ENCODE measurements at places on chromosomes 6 and 20.

GRCh38 chr6:106300944-106301343 lies 24.6 kb downstream of the ATG5 start:
- no peaks in the 10 kb centered on the region for H3K4me1 ChIP-seq
- DNase-seq: no peak
- H3K27ac ChIP-seq: no peak overlapping the region

DNA sequence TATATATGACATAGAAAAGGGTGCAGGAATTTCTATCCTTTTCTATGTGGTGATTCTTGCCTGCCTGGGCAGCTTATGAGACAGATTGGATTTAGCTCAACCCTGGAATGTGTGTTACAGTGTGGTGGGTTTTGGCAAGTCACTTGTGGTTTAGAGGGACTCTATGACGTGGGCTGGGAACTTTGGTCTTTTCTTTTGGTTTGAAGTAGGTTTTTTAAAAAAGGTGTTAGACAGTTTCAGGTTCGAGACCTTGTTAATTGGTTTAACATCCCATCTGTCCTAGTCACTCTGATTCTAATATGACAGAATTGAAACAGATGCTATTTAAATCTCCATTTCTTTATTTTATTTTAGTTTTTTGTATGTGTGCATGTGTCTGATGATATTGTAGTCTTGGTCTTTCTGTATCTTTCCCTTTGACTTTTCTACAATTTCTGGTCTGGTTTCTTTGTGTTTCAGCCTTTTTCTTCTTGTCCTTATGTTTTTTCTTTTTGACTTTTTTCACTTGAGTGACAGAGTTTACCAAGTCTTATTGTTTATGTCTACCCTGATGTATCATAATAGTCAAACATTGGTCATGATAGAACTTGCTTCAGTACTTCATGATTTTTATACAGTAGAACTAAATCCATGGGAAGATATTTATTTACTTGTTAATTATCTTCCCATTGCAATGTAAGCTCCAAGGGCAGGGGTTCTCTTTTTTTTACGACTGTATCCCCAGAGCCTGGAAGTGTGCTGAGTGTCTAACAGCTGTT lies 174.3 kb downstream of the CDKAL1 start:
- no peak for DNase-seq
- H3K4me1 ChIP-seq: peaks cover 11% of the 10 kb centered on the region
- H3K4me3 ChIP-seq: no peak overlapping the region
- no peaks in the 10 kb centered on the region for H3K27me3 ChIP-seq

- DNase-seq: no peak
- H3K27ac ChIP-seq: no peak overlapping the region
These were observed 44.7 kb upstream of the GRIK2 start for GRCh38 chr6:101348816-101349215.

GRCh38 chr20:46610145-46610544 lies 41.1 kb downstream of the SLC13A3 start:
- no peak overlapping the region for H3K4me3 ChIP-seq
- H3K4me1 ChIP-seq: no peaks in the 10 kb centered on the region
- no peak overlapping the region for H3K27ac ChIP-seq

GRCh38 chr6:35842381-35842780 lies 37.2 kb downstream of the LHFPL5 start:
- no peak overlapping the region for H3K4me3 ChIP-seq
- no peak for DNase-seq
- H3K36me3 ChIP-seq: peaks cover 65% of the 10 kb centered on the region
- no peaks in the 10 kb centered on the region for H3K27me3 ChIP-seq
- no peaks in the 10 kb centered on the region for H3K4me1 ChIP-seq

DNA sequence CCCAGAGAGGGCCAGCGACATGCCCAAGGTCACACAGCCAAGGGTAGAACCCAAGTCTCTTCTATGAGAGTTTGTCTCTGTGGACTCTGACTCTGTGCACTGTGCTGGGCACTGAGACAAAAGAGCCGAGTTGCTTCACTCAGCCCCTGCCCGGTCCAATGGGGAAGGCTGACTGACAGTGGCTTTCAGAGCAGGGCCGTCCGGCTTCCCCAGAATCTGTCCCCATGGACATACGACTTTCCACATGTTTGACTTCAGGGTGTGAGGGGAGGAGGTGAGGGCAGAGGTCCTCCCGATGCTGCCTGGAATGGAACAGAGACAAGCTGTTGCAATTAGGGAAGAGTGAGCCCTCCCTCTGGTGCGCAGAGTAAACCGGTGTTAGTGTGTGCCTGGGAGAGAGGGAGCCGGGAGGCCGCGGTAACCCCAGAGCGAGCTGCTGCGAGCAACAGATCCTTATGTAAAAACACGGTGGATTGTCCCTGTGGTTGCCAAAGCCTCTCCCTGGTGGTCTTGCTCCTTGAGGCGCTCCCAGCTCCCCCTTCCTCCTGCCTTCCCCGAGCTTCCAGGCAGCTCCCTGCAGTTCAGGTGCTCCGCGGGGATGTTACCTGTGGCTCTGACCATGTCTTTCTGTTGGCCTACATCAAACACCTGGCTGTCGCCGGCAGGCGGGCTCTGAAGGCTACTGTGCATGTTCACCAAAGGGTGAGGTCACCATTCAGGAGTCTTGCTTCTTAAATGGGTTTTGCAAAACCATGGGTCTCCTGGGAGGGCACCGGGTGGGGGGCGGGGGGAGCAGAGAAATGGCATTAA lies 672 bp downstream of the SIRPA start:
- H3K4me1 ChIP-seq: peaks cover 29% of the 10 kb centered on the region
- H3K27ac ChIP-seq: peak overlapping the region; percentile 91
- H3K4me3 ChIP-seq: peak overlapping the region; percentile 89
- no peaks in the 10 kb centered on the region for H3K27me3 ChIP-seq

DNA sequence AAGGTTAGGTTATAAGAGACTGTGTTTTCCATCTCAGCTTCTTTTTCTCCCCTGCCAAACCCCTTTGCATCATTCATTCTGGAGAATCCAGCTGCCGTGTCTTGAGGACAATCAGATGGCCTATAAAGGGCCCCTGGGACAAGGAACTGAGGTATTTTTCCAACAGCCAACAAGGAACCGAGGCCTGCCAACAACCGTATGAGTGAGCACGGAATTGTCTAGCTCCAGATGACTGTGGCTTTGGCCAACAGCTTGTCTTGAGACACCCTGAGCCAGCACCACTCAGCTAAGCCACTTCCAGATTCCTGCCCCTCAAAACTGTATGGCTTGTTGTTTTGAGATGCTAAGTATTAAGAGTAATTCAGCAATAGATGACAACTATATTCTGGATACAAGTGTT lies 433.7 kb upstream of the HSF2 start:
- no peak overlapping the region for H3K4me3 ChIP-seq
- H3K27ac ChIP-seq: no peak overlapping the region

GRCh38 chr6:30073489-30074235 lies 1.9 kb downstream of the RNF39 start:
- no peak overlapping the region for H3K27ac ChIP-seq
- H3K4me3 ChIP-seq: no peak overlapping the region
- DNase-seq: no peak
- H3K4me1 ChIP-seq: peaks cover 8% of the 10 kb centered on the region
- peaks cover 35% of the 10 kb centered on the region for H3K27me3 ChIP-seq

- H3K27ac ChIP-seq: no peak overlapping the region
- no peaks in the 10 kb centered on the region for H3K27me3 ChIP-seq
- no peak for DNase-seq
- no peaks in the 10 kb centered on the region for H3K36me3 ChIP-seq
- no peak overlapping the region for H3K4me3 ChIP-seq
These were observed 191.0 kb downstream of the TPBG start for GRCh38 chr6:82554666-82555065.

GRCh38 chr6:15779726-15780125 lies 116.9 kb upstream of the DTNBP1 start:
- DNase-seq: no peak
- no peaks in the 10 kb centered on the region for H3K36me3 ChIP-seq
- H3K4me1 ChIP-seq: no peaks in the 10 kb centered on the region
- no peak overlapping the region for H3K27ac ChIP-seq
